ENCODE measurements at places on chromosomes 2 and 18. TPM values are rescaled to one million over a fixed set of nuclear protein-coding genes. Genes with fewer than 3 reads are reported as not detected.

DNA sequence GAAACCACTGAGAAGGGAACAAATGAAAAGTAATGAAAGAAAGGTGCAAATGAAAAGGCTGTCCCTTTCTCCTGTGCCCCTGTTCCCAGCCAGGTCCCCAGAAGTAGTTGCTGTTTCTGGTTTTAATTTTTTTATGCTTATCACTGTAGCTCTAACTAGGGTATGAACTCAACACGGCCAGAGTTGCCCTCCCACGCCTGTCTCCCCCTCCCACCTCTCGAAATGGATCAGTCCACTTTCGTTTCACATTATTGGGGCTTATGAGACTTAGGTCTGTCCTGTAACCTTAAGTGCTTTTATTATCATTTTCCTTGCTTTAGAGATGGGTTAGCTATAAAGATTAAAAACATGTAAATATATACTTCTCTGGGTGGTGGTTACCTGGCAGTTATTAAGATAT, 8.6 kb downstream of the RBFA start:
- DNase-seq, result no peak

Gene IL36G
- under 0.01 TPM for total RNA-seq

Gene CAPN14
- total RNA-seq, result 0.82 TPM

- no peak for DNase-seq
Observed at GRCh38 chr2:217711188-217711587, 291.6 kb downstream of the TNS1 start.

Gene MATN3
- 1.6 TPM for total RNA-seq

Gene CWC22
- 26.1 TPM for total RNA-seq

Gene IRS1
- 11.8 TPM for total RNA-seq

Gene NEU4
- total RNA-seq, result 1.6 TPM

- no peak for DNase-seq
Observed at GRCh38 chr2:198135481-198135934, 331.1 kb downstream of the PLCL1 start.

Gene C2orf78
- total RNA-seq, result not detected

GRCh38 chr2:170335351-170335750, 157.4 kb downstream of the MYO3B start:
- no peak for DNase-seq

DNA sequence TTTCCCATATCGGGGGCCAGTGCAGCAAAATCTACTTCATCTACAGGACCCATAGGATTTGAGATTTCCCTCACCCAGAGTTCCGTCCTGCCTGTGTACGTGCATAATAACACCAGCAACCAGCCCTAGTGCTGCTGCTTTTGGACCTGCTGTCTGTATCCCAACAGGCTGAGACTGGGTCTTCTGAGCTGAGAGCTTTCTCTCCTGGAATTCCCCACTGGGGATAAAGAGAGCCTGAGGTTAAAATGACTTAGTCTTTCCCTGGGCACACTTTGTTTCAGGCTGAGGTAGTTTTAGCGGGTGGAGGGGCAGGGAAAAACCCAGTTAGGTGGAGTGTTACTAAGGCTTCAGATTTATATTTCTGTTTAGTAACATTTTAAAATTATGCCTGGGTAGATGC, 62.5 kb downstream of the SERTAD2 start:
- DNase-seq, result no peak

Gene CPS1
- total RNA-seq, result 2.9 TPM

GRCh38 chr18:23949863-23950262, 64.7 kb upstream of the TTC39C start:
- no peak for DNase-seq

Gene SERPINB12
- not detected for total RNA-seq

DNA sequence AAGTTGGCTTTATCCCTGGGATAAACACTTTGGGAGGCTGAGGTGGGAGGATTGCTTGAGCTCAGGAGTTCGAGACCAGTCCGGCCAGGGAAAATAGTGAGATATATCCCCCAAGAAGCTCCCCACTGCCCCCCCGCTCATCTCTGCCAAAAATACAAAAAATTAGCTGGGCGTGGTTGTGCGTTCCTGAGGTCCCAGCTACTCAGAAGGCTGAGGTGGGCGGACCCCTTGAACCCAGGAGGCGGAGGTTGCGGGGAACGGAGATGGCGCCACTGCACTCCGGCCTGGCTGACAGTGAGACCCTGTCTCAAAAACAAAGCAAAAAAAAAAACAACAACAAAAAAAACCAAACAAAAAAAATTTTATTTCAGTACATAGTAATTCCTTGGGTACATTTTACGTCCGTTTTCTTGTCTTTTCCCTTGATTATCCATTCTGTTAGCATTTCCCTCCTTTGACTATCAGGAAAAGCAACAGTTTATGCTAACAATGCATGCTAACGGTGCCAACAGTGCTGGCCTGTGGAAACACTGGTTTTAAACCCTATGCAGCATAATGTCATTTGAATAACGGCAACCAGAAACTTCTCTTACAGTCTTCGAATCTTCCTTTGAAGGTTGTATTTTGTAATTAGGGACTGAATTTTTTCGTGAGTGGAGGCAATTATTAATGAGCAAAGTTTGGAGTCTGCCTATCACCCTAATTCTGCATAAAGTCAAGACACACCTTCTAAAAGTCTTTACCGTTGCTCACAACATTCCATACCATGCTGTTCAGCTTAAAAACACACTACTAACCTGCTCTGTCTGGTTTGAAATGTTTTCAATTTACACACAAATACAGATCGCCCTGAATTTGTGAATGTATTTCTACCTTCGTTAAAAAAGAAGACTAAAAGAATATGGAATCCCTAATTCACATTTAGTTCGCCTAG, 721 bp upstream of the MIB1 start:
- no peak for DNase-seq

Gene RAB11FIP5
- 5.7 TPM for total RNA-seq

Gene ZBTB7C
- total RNA-seq, result 1.6 TPM

GRCh38 chr2:96498021-96498431, 7.1 kb downstream of the NEURL3 start:
- no peak for DNase-seq

- no peak for DNase-seq
Observed at GRCh38 chr2:3265471-3265870, 112.1 kb downstream of the EIPR1 start.

DNA sequence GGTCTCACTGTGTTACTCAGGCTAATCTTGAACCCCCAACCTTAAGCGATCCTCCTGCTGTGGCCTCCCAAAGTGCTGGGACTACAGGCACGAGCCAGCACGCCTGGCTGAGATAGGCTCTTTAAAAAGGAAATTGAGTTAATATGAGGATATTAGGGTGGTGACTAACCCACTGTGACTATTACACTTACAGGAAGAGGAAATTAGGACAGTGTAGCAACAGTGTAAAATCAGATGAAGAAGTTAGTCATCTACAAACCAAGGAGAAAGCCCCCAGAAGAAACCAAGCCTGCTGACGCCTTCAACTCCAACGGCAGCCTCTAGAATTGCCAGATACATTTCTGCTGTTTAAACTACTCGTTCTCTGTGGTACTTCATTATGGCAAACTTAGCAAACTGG, 711.9 kb downstream of the SUCLG1 start:
- DNase-seq, result no peak

DNA sequence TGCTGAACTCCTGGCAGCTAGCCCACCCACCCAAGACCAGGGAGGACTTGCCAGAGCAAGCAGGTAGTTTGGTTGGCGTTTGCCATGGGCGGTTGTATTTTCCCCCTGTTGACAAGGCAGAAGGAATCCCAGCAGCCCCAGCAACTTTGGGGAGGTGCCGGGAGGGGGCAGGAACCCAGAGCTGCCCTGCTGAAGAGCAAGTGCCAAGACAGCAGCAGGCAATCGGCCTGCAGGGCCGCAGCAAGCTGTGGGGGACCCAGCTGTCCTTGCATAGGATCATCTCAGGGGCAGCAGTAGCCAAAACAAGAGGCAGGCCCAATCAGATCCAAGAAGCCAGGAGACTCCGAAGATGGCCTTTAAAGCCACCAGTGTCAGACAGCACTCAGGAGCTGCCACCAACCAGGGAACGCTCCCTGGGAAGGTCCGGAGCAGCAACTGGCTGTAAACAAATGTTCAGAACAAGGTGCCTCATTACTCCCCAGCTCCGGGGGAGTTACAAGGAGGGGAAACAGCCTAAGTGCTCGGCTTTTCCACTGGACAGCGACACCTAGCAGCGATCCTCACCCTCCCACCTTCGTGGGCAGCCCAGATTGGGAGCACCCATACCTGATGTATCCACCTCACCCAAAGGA, 2.1 kb downstream of the ST8SIA5 start:
- no peak for DNase-seq

- no peak for DNase-seq
Observed at GRCh38 chr2:133062931-133063665, 393.1 kb upstream of the LYPD1 start.

DNA sequence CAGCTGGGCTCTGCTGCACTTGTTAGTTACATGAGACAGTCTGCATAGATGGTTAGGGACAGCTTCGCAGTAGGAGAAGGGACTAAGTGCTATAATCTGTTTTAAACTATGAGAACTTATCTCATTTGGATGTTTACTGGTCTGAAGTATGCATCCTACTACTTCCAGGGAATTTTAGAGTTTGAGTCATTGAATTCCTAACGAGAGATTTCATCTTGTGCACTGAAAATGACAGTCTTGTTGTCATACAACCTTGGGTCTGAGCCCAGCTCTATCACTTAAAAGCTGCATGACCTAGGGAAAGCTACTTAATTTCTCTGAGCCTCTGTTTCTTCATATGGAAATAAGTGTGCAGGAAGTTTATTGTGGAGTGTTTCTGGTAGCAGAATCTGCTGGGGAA, 78.4 kb downstream of the TRIM43 start:
- no peak for DNase-seq

- no peak for DNase-seq
Observed at GRCh38 chr2:20440001-20440560, 6.8 kb upstream of the RHOB start.

DNA sequence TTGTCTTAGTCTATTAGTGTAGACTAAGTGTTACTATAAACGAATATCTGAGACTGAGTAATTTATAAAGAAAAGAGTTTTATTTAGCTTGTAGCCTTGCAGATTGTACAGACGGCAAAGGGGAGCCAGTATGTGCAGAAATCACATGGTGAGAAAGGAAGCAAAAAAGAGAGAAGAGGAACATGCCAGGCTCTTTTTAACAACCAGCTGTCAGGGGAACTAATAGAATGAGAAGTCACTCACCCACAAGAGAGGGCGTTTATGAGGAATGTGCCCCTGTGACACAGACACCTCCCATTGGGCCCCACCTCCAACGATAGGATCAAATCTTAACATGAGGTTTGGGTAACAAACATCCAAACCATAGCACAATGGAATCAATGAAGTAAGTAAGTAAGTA, 20.6 kb upstream of the ZNF804A start:
- DNase-seq, result no peak
